ENCODE measurements at places on chromosomes 5 and 9. TPM values are rescaled to one million over a fixed set of nuclear protein-coding genes. Genes with fewer than 3 reads are reported as not detected.

DNA sequence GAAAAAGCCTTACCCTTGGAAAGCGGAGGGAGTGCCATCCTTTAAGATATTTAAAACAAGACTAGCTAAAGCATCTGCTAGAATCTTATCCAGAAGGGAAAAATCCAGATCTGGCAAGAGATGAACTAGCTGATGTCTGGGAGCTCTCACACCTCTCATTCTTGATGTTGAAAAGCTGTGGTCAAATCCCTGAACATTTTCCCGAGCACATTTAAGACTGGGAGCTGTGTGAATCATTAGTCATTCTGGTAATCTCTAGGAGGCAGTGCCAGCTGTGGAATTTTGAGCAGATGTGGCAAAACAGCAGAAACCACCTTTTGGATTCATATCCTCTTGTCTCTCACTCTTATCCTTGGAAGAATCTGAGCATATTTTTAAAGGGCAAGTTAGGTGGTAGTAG is 218.0 kb downstream of the MAN2A1 start:
- no peak for DNase-seq

DNA sequence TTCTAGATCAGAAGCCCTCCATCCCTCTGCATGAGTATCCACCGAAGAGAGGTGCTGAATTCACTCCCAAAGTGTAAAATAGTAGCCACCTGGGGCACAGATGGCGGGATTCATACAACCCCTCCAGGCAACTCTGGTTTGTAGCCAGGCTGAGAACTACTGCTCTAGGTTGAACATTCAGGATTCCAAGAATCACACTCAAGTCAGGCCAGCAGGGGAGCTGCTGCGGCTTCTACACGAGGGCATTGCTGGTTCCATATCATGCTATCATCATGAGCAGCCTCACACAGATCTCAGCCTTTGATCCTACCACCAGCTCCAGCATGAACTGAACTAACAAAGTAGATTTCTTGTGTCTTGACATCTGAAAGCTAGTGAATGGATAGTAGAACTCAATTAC is 367.9 kb downstream of the DIRAS2 start:
- DNase-seq, result no peak

DNA sequence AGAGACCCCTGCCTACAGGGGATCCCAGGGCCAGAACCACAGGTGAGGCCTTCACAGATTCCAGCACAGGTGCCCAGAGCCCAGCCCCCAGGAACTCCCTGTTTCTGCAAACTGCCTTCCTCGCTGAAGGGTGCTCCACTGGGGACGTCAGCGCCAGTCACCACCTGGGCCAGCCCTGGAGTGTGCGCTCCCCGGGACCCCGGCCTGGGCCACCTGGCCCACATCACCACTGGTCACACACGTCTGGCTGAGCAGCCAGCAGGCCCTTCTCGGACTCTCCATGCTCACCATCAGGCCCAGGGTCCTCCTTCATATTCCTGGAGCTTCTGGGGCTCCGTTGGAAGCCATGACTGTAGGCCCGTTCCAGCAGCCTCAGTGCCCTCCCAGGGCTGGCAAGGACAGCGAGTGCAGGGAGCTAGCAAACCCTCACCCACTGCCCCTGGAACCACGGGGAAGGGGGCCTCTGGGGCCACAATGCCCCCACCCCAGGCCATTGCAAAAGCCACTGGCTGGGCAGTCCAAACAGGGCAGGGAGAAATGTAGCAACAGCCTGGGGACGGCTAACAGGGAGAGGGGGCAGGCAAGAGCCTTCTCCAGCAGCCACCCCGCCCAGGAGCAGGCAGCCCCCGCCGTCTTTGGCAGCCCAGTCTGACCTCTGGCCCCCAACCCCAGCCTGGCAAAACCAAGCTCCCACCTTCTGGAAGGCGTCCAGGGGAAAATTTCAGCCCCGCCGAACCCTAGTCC is 1.3 kb downstream of the AGPAT2 start:
- no peak for DNase-seq

- no peak for DNase-seq
Measured at GRCh38 chr9:118761016-118761790, 608.0 kb downstream of the BRINP1 start.

DNA sequence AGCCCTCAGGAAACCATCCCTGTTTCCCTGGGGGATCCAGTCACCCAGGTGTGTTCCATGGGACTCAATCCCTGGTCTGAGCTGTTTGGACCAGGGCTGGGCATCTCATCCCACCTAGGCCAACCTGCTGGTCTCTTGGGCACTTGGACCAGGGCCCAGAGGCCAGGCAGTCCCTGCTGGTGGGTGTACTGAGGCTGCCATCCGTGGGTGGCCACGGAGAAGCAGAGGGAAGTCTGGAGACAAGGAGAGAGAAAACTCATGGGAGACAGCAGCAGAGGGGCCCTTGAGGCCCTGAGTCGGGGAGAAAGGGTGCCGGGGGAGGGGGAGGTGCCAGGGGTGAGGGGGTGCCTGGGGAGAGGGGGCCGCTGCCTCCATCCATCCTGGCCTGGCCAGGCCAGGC is 247.8 kb downstream of the PBX3 start:
- no peak for DNase-seq

DNA sequence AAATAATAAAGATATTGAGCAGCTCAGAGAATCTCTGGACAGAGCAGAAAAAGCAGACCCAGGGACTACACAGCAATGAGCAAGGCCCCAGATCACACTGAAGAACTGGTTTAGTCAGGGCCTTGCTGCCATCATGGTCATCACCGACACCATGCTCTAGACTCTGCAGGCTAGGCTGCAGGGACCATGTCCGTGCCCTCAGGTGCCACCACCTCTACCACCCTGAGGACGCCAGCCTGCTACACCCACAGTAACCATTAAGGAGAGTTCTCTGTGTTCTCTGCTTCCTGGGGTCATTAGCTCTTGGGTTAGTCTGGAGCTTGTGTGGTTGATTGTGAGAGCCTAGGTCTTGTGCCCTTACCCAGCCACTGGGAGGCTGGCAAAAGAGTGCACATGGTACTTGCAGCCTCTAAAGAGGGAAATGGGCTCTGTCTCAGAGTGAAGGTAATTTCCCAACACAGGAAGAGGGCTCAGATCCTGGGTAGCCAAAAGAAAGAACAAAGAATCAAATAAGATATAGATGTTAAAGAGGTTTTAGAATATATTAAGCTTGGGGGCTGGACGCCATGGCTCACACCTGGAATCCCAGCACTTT is 31.9 kb upstream of the JADE2 start:
- no peak for DNase-seq

DNA sequence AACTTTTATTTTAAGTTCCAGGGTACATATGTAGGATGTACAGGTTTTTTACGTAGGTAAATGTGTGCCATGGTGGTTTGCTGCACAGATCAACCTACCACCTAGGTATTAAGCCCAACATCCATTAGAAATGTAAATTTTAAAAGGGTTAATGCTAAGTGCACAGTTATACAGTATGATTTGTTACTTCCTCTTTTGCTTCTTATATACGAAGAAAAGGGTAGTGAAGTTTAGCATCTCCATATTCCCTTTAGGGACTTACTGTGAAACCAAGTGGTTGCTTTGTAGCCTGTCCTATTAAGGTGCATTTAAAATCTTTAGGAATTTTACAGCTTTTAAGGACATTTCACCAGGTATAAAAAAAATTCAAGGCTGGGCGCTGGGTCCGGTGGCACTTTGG is 46.4 kb downstream of the RBM27 start:
- DNase-seq, result no peak

- DNase-seq, result no peak
Measured at GRCh38 chr5:170327829-170328228, 30.3 kb upstream of the LCP2 start.

DNA sequence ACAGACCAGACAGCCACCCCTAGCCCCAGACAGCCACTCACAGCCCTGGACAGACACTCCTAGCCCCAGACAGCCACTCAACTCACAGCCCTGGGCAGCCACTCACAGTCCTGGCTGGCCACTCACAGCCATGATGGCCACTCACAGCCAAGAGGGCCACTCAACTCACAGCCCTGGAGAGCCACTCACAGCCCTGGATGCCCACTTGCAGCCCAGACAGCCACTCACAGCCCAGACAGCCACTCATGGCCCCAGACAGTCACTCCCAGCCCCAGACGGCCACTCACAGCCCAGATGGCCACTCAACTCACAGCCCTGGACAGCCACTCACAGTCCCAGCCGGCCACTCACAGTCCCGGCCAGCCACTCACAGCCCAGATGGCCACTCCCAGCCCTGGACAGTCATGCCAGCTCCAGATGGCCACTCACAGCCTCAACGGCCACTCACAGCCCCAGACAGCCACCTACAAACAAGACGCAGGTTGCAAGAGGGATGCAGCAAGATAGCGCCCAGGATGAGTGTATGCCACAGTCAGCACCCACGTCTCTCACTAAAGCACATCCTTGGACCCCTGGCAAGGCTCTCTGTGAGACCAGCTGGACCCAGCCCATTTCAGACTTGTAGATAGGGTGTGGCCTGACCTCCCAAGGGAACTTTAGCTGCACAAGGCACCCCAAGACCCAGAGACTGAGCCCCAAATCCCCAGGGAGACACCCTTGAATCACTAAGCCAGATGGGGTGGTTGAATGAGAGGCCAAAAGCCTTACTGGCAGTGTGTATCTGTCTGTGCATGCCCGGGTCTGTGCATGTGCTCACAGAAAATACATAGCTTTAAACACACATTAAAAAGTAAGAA is 22.4 kb downstream of the ZDHHC11B start:
- no peak for DNase-seq

- DNase-seq, result no peak
Measured at GRCh38 chr9:36725777-36726356, 153.2 kb downstream of the MELK start.

GRCh38 chr5:35194635-35195471 is 35.4 kb downstream of the PRLR start:
- DNase-seq, result no peak

- peak; percentile 14 for DNase-seq
Measured at GRCh38 chr5:123035918-123036390, 571 bp downstream of the PPIC start.

The PSIP1 gene
- total RNA-seq, result 154 TPM

The NME5 gene
- 8.4 TPM for total RNA-seq

The TMEM252 gene
- total RNA-seq, result not detected

The GABRA1 gene
- total RNA-seq, result not detected

The PTAR1 gene
- total RNA-seq, result 63.2 TPM

The TMEFF1 gene
- total RNA-seq, result 43.1 TPM

The SLIT3 gene
- total RNA-seq, result 12.6 TPM

The IRX1 gene
- total RNA-seq, result 24.8 TPM
